ENCODE measurements at places on chromosomes 2 and 18.

DNA sequence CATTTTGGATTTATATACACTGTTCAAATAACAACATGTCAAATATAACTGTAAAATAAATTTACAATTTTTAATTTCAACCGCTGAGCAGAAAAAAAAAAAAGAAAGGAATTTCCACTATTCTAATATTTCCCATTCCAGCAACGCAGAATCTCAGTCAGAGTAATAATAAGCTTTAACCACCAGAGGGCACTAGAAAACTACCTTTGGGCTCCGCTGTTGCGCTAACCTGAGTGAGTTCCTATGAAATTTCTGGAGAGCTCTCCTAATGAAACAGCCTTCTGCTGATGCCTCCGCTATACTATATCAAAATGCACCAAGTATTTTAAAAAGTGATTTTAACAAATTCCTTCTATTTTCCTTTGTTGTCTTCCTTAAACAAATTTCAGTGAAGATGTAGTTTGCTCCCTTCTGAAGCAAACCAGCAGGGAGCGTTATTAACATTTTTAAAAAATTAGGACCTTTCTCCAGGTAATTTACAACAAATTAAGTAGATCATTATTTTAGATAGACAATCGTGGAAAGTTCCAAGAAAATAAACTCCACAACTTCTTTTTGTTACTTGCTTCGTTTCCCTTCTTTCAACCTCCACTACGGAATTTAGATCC lies 23.0 kb downstream of the ERMN start:
- no peak for DNase-seq

DNA sequence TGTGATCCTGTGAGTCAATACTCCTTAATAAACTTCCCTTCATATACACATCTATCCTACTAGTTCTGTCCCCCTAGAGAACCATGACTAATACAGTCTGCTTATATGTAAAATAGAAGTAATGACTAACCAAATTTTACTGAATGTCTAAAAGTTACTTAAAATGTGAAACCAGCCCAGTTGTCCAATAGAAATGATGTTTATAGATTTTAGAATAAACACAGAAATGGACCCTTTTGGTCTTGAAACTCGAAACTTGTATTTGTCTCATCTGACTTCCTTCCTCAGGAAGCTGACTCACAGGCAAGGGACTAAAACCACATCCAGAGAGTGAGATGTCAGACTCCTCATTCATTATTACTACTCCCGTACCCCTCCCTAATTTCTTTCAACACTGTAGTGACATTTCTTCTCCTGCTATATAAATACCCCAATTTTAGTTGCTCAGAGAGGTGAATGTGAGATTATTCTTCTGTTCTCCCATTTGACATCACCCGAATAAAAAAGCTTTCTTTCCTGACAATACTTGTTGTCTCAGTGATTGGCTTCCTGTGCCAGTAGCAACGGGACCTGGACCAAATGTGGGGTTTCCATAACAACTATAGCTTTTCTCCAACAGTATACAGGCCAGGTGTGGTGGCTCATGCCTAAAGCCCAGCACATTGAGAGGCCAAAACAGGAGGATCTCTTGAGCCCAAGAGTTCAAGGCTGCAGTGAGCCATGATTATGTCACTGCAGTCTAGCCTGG lies 486.0 kb downstream of the ERBB4 start:
- DNase-seq = no peak

DNA sequence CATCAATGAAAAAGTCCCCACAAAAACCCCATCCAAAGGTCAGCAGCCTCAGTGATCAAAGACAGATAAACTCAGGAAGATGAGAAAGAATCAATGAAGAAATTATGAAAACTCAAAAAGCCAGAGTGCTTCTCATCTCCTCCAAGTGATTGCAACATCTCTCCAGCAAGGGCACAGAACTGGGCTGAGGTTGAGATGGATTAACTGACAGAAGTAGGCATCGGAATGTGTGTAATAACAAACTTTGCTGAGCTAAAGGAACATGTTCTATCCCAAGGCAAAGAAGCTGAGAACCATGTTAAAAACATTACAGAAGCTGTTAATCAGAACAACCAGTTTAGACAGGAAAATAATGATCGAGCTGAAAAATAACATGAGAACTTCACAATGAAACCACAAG lies 442.8 kb upstream of the SYT4 start:
- no peak for DNase-seq

DNA sequence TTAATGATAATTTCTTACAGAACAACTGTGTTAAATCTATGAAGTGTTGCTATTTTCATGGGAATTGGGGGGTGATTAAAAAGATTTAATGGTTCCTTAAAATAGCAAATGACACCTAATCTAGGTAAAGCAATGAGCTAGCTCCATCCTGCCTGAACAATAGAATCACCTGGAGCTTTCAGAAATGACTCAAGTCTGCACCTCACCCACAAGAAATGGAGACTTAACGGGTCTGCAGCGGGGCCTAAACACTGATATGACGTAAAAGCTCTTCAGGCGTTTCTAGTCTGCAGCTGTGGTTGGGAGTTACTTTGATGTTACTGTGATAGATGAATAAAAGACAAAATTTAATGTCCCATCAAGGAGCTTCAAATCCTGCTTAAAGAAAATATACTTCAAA lies 328.2 kb downstream of the RND3 start:
- DNase-seq = no peak
